ENCODE measurements at places on chromosomes 12 and 14. TPM values are rescaled to one million over a fixed set of nuclear protein-coding genes. Genes with fewer than 3 reads are reported as not detected.

- peaks cover 25% of the 10 kb centered on the region for H3K4me1 ChIP-seq
- no peaks in the 10 kb centered on the region for H3K36me3 ChIP-seq
- H3K4me3 ChIP-seq, result no peak overlapping the region
- no peaks in the 10 kb centered on the region for H3K27me3 ChIP-seq
- no peak for DNase-seq
Measured at GRCh38 chr14:71289536-71289935, 382.3 kb downstream of the PCNX1 start.

DNA sequence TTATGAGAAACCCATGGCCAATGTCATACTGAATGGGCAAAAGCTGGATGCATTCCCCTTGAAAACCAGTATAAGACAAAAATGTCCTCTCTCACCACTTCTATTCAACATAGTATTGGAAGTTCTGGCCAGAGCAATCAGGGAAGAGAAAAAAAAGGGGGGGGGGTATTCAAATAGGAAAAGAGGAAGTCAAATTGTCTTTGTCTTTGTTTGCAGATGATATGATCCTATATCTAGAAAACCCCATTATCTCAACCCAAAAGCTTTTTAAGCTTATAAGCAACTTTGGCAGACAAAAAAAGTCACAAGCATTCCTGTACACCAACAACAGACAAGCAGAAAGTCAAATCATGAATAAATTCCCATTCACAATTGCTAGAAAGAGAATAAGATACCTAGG, 19.5 kb downstream of the GLIPR1L1 start:
- no peaks in the 10 kb centered on the region for H3K4me1 ChIP-seq
- no peak for DNase-seq
- H3K36me3 ChIP-seq, result peaks cover 17% of the 10 kb centered on the region
- H3K27ac ChIP-seq, result no peak overlapping the region

GRCh38 chr14:61297581-61297980, 16.4 kb upstream of the TMEM30B start:
- peaks cover 4% of the 10 kb centered on the region for H3K4me1 ChIP-seq
- no peak overlapping the region for H3K4me3 ChIP-seq

RDH12 gene
- total RNA-seq, result not detected

Data from HFFc6 (cell line).